ENCODE measurements at places on chromosomes 13 and 19.

DNA sequence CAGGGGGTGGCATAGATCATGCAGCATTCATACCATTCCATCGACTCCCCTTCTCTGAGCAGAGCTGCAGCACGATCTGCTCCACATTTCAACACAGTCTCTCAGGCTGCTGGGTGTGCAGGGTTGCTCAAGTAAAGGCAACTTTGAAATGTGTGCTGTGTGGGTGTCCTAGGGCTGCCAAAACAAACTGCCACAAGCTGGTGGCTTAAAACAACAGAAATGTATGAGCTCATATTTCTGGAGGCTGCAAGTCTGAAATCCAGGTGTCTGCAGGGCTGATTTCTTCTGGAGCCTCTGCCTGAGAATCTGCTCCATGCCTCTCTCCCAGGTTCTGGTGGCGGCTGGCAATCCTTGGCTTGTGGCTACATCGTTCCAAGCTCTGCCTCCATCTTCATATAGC lies 63.7 kb upstream of the WDFY2 start:
- DNase-seq = peak; percentile 85

GRCh38 chr19:45251452-45252354 lies 632 bp downstream of the MARK4 start:
- peak; percentile 7 for DNase-seq

- peak; percentile 50 for DNase-seq
Measured at GRCh38 chr13:89865164-89866064, 1482.1 kb upstream of the MIR17HG start.

DNA sequence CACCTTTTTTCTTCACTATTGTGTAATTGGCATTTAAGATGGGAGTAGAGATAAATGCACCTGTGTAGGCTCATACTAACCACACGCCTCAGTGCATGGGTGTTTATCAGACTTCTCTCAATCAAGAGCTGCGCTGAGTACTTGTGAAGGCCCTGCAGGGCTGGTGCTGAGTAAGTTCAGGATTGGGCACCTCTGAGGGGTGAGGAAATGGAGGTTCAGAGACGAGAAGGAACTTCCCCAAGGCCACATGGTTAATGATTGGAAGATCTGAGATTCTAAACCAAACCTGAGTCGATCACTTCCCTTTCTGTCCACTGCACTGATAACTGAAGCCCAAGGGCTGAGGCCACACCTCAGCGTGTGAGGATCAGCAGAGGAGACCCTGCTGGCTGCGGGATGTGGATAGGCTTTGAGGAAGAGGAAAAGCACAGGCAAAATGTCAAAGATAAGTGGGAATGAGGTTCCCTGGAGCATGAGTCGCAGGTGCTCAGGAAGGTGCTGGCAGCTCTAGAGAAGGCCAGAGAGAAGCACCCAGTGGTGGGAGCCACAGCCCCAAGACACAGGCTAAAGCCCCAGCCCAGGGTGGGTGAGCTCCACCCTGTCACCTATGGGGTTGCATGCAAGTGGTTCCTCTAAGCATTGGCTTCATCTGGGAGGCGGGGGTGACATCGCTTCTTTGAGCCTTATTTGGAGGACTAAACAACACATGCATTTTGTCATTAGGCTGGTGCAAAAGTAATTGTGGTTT lies 32.3 kb upstream of the GJB6 start:
- no peak for DNase-seq

DNA sequence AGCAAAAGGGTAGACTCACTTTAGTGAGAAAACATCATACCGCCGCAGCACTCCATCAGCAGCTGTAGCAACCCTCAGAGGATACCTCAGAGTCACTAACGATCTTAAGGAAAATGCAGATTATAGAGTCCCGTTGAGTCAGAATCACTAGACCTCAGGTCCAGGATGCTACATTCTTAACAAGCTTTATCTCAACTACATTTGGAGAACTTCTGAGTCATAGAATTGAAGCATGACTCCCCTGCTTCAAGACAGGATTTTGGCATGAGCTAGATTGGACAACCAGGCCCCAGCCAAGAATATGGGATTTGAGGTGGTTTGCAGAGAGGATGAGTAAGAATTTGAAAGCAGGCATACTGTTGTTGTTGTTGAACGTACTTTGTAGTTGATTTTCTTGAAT lies 118.9 kb upstream of the UBL3 start:
- peak; percentile 10 for DNase-seq

DNA sequence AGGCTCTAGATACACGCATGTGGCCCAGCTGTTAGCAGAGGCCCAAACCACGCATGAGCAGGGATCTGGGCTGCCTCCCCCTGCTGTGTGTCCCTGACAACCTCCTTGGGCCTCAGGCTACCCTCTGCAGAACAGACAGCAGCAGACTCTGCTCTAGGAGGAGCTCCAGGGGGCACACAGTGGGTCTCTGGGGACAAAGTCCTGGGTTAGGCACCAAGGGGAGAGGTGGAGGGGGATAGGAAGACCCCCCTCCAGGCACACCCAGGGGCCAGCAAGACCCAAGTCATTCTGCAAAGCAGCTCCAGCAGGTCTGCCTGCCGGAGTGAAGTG lies 8.0 kb downstream of the TINCR start:
- no peak for DNase-seq

- DNase-seq = no peak
Measured at GRCh38 chr19:54183431-54183830, 5.9 kb downstream of the MBOAT7 start.

GRCh38 chr13:41427666-41428065 lies 29.7 kb upstream of the RGCC start:
- no peak for DNase-seq

DNA sequence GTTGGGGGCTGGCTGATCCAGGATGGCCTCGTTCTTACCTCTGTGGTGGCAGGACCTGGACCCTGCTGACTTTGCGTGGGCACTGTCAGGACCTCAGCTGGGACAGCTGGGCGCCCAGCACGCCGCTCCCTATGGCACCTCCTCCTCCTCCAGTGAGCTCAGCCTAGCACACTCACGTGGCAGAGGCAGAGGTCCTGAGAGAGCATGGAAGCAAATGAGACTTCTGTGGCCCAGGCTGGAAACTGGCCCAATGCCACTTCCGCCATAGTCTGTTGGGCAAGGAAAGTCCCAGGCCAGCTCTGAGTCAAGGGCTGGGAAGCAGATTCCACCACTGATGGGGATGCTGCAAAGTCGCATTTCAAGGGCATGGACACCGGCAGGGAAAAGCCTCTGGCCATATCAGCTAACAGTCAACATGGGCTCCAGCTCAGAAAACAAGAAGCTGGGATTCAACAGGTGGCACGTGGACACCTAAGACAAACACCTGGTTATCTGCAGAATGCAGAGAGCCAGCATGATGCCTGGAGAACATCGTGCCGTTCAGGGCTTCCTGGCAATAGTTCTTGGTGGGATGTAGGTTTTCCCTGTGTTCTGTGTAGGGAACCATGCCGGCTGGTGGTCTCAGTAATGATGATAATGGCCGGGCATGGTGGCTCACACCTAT lies 16.7 kb downstream of the MYBPC2 start:
- DNase-seq = no peak

DNA sequence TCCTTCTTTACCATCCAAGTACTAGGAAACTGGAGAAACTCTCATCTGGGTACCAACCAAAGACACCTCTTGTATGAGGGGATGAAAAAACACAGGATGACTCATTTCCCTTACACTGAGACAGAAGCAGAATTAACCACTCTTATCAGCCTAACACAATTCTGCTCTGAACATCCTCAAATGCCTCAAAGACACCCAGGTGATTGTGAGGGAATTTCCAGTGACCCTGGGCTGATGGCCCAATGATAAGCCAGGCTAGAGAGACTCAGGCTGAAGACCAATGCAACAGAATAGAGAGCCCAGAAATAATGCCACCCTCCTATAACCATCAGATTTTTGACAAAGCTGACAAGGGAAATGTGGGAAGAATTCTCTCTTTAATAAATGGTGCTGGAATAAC lies 7.0 kb downstream of the ZNF737 start:
- DNase-seq = no peak

DNA sequence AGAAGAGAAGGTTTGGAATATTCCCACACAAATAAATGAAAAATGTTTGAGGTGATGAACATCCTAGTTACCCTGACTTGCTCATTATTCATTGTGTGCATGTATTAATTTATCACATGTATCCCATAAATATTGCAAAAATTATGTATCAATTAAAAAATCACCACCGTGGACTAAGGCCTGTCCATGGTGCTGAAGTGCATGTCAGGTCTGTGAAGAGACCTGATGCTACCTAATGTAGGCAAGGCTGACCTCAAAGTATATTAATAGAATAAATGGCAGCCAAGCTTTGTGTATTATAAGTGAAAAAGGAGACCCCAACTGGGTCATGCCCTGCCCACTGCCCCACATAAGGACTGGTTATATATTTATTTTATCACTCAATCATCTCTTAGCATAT lies 34.4 kb upstream of the ZNF835 start:
- no peak for DNase-seq

GRCh38 chr13:85618521-85618920 lies 180.7 kb downstream of the SLITRK6 start:
- no peak for DNase-seq

DNA sequence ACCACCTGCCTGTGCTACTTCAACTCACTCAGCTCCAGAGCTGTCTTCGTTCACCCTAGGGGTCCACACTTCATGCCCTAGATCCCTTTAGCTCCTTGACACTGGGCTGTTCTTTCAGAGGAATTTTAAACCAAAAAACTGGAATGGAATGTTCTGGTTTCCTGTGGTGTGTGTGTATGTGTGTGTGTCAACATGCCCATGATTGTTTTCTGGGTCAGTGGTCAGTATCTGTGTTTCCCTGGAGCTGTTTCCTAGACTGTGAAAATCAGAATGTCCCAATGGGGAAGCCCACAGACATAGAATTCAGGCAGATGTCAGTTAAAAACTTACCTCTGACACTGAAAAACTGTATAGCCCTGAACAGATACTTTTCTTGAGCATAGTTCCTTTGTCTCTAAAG lies 1.3 kb downstream of the PMIS2 start:
- no peak for DNase-seq

DNA sequence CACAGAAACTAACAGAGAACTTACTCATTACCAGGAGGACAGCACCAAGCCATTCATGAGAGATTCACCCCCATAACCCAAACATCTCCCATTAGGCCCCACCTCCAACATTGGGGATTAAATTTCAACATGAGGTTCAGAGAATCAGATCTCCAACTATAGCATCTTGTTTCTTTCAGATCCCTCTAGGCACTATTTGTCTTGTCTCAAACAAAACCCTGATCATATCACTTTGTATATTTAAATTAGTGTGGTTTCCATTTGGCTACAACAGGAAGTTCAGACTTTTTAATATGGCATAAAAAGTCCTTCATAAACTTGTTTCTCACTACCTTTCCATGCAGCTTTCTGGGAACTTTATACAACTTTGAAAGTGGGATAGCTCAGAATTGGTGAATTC lies 699.0 kb upstream of the MIR17HG start:
- DNase-seq = no peak

DNA sequence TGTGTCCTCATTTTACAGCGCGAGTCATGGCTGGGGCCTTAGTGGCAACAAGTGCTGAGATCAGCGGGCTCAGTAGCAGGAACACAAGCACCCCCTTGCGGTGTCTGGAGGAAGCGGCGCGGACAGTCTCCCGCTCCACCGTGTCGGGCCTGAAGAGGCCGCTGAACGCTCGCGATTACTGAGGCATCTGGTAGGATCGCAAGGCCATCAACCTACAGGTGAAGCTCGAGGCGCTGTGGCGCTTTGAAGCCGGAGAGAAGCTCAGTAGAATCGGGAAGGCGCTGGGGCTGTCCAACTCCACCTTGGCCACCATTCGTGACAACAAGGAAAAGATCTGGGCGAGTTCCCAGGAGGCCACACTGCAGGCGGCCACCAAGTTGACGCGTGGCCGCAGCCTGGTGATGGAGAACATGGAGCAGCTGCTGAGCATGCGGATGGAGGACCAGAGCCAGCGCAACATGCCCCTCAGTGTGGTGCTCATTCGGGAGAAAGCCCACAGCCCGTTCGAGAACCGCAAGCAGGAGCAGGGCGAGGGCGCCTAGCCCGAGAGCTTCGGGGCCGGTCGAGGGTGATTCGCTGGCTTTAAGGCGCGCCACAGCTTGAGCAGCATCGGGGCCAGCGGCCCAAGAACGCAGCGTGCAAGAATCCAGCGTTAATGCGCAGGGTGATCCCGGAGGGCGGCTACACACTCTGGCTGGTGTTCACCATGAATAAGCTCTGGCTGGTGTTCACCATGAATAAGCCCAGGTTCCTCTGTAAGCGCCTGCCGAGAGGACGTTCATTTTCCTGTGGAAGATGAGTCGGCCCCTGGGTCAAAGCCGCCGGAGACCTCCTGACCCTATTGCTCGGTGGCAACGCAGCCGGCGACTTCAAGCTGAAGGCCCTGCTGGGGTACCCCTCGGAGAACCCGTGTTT lies 8.3 kb upstream of the MZF1 start:
- peak; percentile 88 for DNase-seq

DNA sequence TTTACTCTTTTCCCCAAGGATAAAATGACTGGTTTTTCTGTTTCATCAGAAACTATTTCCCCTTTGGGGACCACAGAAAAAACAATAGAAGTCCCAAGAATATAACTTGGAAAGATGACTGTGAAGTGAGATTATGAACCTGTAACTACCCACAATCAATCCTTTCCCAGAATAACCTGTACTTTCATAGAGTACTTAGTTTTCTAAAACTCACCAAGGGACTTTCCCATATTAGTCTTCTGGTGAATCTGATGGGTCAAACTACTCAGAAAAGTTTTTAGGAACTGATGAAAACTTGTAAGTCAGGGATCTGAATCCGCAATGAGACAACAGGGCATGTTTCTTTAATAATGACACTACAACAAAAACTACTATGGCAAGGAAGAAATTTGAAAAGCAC lies 62.6 kb downstream of the STK24 start:
- no peak for DNase-seq

- peak; percentile 31 for DNase-seq
Measured at GRCh38 chr19:16470541-16470910, 1.2 kb downstream of the EPS15L1 start.

GRCh38 chr13:106083620-106084350 lies 451.7 kb downstream of the EFNB2 start:
- peak; percentile 79 for DNase-seq

- peak; percentile 30 for DNase-seq
Measured at GRCh38 chr13:45180713-45181601, 19.9 kb downstream of the KCTD4 start.

GRCh38 chr13:56755181-56755935 lies 385.4 kb upstream of the PRR20A start:
- peak; percentile 26 for DNase-seq

- DNase-seq = no peak
Measured at GRCh38 chr19:41784743-41785142, 11.6 kb upstream of the CEACAM3 start.

GRCh38 chr13:98890186-98890585 lies 87.7 kb downstream of the DOCK9 start:
- DNase-seq = peak; percentile 98

DNA sequence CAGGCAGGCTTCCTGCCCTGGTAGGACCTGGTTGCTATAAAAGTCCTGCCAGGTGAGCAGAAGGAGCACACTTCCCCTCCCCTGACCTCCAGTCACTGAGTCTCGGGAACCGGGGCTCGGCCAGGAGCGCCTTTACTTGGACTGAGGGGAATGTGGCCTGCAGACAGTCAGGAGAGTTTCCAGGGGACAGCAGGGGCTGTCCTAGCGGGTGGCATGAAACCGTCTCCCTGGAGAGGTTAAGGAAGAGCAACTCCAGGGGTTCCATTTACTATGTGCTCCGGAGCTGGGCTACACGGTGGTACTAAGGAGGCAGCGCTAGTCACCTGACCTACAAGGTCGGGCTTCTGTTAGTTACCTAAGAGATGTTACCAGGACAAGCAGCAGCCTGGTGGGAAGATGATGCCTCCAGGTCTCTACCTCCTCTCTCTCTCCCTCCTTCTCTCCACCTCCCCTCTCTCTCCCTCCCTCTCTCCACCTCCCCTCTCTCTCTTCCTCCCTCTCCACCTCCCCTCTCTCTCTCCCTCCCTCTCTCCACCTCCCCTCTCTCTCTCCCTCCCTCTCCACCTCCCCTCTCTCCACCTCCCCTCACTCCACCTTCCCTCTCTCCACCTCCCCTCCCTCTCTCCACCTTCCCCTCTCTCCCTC lies 4.1 kb upstream of the CNOT3 start:
- DNase-seq = peak; percentile 55

All from epithelial cell of esophagus (primary cell).